ENCODE measurements at places on chromosomes 5 and 9.

DNA sequence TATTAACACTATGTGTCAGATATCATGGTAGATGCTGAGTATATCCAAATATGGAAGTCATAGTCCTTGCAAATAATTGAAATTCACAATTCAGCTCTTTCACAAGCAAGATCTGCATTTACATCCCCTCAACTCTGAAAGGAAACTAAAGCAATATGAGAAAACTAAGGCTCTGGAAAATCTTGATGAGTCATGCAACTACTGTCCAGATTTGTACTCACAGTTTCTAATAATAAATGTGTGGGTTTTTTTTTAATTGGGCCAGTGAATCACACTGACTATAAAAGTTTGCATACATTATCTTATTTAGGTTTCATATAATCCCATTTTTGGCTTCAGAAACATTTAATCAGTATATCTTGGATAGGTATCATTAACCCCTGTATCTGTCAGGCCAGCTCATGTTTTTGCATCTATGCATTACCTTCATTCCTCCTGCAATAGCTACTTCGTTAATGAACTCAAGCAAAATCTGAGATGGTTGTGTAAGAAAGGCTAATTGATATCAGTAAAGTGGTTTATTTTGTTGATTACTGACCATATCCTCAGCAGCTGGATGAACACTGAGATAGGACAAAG, 58.7 kb upstream of the PRR16 start:
- no peak for DNase-seq

- no peak for DNase-seq
These were observed 240.7 kb upstream of the DAPK1 start for GRCh38 chr9:87256973-87257372.

GRCh38 chr9:104820336-104820735, 56.4 kb downstream of the NIPSNAP3B start:
- DNase-seq, result no peak

GRCh38 chr9:130199605-130200004, 27.4 kb downstream of the NCS1 start:
- DNase-seq, result no peak

- DNase-seq, result no peak
These were observed 334.0 kb upstream of the PTPRD start for GRCh38 chr9:10946676-10947410.

DNA sequence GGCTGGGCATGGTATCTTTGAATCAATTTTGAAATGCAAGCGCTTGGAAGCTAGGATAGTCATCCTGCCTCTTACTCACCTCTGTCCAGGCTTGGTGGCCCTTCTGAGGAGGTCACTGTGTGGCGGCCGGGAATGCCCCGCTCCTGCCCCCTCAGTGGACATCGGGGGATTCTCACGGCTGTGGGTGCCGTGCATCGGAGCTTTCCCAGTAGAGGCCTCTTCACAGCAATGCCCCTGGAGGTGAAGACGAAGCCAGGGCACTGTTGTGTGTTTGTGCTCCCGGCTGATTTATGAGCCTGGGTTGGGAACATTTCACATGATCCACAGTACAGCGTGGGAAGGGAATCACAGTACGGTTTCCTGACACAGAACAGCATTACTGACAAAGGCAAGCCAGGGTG, 147.5 kb downstream of the NXNL2 start:
- no peak for DNase-seq

DNA sequence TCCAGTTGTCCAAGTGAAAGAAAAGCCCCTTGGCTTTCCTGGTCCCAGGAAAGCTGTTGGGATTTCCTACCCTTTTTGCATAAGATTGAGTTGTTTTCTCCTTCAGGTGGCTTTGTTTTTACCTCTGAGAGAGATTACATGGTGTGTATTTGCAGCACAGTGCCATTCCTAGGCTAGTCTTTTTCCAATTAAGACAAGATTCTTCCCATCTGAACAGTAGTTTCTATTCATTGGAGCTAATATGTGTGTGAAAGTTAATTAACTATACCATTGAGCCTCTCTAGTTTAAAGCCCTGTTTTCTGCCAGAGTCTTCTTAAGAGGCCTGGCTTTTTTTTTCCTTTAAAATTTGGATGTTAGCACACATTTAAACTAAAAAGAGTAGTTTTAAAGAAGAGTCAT, 20.1 kb downstream of the MSANTD3 start:
- DNase-seq, result no peak

DNA sequence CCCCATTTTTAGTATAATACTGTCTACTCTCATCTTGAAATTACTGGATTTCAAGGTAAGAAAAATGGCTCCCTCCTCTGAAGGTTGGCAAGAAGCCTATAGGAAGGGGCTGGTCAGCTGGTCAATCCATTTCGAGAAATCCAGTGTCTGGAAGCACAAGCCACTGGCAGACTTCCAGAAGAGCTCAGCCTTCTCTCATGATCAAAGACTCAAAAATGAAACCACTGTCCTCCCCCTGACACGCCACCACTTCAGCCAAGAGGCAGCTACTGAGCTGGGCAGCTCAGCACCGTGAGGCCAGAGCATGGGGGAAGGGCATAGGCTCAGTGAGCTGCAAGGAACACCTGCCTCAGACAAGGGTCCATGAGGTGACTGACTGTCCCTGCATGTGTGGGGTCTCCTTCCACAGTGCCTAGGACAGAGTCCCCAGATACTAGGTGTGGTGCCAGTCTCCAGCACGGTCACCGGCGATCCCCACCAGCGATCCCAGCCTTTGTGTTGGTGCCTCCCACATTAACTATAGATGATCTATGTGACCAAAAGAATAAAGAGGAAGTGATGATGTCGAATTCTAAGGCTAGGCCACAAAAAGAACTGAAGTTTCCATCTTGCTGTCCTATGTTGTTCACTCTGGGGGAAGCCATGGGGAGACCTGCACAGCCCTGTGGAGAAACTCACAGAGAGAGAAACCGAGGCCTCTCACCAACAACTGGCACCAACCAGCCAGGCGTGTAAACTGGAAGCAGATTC, 100.1 kb upstream of the LRRTM2 start:
- no peak for DNase-seq

- DNase-seq, result no peak
These were observed 8.8 kb upstream of the TGFBI start for GRCh38 chr5:136020001-136020382.

- no peak for DNase-seq
These were observed 1.6 kb downstream of the FASTKD3 start for GRCh38 chr5:7867260-7867659.

GRCh38 chr9:71431931-71432330, 310.5 kb upstream of the TRPM3 start:
- no peak for DNase-seq

- DNase-seq, result peak; percentile 36
These were observed 51.4 kb downstream of the PFDN1 start for GRCh38 chr5:140251527-140251973.

DNA sequence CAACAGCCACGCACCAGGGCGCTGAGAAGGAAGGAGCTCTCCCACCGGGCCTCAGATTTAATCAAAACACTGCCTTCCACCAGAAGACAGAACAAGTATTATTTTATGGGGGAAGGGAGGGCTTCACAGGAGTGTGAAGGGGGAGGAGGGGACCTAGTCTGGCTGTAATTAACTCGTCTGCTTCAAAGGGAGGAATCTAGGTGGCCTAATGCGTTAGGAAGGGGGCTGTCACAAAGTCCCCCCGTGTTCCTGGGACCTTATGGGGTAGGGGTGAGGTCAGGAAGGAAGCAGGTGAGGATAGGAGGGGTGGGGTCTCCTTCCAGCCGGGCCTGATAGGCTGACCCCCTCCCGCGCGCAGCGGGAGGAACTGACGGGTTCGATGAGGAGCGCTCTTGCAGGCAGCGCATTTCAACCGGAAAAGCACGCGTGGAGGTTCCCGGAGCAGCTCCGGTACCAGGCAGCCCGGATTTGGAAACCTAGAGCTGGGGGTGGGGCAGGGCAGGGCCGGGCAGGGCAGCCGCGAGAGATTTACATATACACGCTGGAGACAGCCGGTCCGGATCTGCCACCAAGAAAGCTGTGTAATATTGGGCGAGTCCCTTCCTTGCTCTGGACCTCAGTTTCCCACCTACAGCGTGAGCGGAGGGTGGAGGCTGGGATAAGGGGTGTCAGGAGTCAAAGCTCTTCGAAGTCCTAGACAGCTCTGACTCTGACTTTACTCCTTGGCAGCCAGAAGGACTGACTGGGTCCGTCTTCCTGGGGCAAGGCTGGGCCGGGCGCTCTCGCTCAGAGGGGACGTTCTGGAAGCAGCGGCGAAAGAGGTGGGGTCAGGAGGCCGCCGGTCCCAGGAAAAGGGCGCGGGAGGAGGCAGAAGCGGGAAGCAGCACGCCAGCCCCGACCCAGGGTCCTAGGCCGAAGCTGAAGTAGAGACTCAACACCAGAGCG, 1.8 kb downstream of the SHB start:
- DNase-seq, result no peak

DNA sequence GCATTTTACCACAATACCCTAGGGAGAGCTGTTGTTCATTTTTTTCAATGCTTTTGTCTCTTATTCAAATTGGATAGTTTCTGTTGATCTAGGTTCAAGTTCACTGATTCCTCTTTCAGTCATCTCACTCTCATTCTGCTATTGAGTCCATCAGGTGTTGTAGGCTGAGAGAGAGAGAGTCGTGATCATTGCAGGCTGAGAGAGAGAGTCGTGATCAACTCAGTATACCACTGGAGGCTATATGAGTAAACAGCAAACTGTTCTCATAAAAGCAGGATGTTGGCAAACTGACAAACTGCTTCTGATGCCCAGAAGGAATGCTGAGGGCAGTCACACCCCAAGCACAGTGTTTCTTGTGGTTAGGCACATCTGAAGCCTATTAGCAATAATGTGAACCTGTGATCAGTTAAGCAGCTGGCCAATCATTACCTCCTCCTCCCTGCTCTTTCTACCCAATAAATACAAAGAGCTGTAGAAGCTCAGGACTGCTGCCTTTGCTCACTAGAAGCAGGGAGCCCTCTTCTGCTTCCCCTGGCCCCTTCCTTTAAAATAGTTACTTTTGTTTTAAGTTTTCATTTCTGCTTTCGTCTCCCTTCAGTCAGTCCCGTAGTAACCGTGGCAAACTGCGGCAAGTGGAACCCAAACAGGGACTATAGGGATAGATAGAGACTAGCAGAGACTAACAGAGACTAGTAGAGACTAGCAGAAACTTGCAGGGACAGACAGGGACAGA, 476.1 kb upstream of the ACO1 start:
- DNase-seq, result no peak

DNA sequence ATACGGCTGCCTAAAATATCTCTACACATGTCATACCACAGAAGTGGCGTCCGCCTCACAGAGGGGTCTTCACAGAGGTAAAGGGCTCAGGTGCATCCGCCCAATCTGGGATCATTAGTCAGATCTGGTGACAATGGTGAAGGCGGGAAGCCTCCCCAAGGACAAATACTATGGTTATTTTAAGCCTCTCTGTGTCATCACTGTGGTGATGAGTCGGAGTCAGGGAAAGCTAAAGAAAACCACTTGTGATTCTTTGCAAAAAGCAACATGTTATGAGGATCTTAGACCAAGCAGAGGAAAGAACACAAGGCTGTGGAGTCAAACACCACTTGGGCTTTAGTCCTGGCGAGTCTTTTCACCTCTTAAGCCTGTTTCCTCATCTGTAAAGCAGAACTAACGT, 190.4 kb downstream of the DRD1 start:
- DNase-seq, result no peak
